ENCODE measurements at places on chromosomes 13 and 19. TPM values are rescaled to one million over a fixed set of nuclear protein-coding genes. Genes with fewer than 3 reads are reported as not detected.

DNA sequence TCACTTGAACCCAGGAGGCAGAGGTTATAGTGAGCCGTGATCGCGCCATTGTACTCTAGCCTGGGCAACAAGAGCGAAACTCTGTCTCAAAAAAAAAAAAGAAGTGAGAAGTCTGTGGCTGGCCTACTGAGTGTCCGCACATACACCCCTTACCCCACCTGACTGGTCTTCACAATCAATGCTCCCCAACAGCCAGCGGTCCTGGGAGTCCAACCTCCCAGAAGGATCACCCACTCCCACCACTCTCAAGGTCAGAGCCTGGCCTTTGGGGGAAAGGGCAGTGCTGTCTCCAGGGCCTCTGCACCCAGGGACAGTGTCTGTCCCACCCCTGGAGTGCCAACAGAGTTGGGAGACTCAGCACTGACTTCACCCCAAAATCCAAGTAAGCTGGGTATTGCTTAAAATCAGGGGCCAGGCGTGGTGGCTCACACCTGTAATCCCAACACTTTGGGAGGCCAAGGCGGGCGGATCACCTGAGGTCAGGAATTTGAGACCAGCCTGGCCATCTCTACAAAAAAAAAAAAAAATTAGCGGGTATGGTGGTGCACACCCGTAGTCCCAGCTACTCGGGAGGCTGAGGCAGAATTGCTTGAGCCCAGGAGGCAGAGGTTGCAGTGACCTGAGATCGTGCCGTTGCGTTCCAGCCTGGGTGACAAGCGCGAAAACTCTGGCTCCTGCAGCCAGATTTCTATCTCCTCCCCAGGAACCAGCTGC is 2.3 kb upstream of the CD320 start:
- peaks cover 11% of the 10 kb centered on the region for H3K27me3 ChIP-seq
- peaks cover 13% of the 10 kb centered on the region for H3K36me3 ChIP-seq
- DNase-seq, result peak; percentile 1

- peaks cover 12% of the 10 kb centered on the region for H3K36me3 ChIP-seq
- H3K4me1 ChIP-seq, result peaks cover 40% of the 10 kb centered on the region
- peak overlapping the region; percentile 94 for H3K27ac ChIP-seq
- no peak for DNase-seq
- peaks cover 4% of the 10 kb centered on the region for H3K27me3 ChIP-seq
- H3K4me3 ChIP-seq, result peak overlapping the region; percentile 94
Observed at GRCh38 chr19:39481229-39481545, 549 bp downstream of the TIMM50 start.

DNA sequence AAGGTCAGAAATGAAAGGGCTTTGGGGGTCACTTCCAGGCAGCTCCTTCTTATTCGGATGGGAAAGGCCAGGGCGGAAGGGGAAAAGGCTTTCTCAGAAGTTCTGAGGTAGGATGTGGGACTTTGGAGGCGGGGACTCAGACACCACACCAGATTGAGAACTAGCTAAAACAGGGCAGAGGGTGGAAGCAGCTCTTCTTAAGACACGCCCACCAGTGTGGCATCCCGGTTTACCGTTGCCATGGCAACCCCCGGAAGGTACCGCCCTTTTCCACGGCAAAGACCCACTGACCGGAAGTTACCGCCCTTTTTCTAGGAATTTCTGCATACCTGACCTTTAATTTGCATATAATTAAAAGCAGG is 3.8 kb upstream of the LILRA5 start:
- no peak overlapping the region for H3K27ac ChIP-seq
- H3K27me3 ChIP-seq, result peaks cover 4% of the 10 kb centered on the region
- peaks cover 6% of the 10 kb centered on the region for H3K36me3 ChIP-seq

PARP4 gene
- total RNA-seq, result 31.8 TPM

MYH14 gene
- not detected for total RNA-seq

DNA sequence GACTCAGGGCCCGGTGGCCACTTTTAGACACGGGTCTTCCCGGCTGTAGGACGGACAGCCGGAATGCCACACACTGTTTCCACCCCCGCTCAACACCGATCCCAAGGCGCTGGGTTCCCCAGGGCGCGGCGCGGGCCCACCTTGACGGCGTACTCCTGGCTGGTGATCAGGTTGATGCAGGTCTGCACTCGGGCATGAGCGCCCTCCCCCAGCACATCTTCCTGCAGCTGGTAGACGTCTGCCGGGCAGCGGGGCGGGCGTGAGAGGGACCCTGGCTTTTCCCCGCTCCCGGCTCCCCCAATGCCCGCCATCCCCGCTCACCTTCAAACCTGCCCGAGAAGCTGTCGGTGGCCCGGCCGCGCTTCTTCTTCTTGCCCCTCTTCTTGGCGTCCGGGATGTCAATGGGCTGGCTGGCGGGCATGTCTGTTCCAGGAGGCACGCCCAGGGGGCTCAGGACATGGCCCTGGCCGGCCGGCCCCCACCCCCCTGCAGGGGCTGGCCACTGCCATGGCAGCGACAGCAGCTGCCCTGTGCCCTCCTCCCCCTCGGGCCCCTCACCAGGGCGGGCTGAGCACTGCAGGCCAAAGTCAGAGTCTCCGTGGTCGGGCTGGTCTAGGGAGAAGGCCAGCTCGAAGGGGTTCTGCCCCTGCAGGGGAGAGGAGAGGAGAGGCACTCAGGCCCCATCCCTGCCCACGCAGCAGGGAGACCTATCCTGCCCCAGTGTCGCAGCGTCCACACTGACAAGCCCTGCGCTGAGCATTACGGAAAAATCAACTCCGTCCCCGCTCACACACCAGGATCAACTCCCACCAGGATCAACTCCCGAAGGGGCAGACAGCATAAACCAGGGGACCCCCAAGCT is 4.8 kb downstream of the MKNK2 start:
- peaks cover 10% of the 10 kb centered on the region for H3K4me1 ChIP-seq
- DNase-seq, result no peak
- H3K27ac ChIP-seq, result no peak overlapping the region
- peak overlapping the region; percentile 42 for H3K4me3 ChIP-seq
- H3K36me3 ChIP-seq, result peaks cover 4% of the 10 kb centered on the region
- H3K27me3 ChIP-seq, result peaks cover 6% of the 10 kb centered on the region

SIGLEC12 gene
- not detected for total RNA-seq

- H3K4me3 ChIP-seq, result no peak overlapping the region
- no peak for DNase-seq
- no peaks in the 10 kb centered on the region for H3K27me3 ChIP-seq
- no peaks in the 10 kb centered on the region for H3K4me1 ChIP-seq
- H3K36me3 ChIP-seq, result peaks cover 3% of the 10 kb centered on the region
Observed at GRCh38 chr13:33401238-33401637, 115.7 kb upstream of the STARD13 start.

GRCh38 chr19:41871573-41872383 is 5.3 kb upstream of the CD79A start:
- H3K4me1 ChIP-seq, result peaks cover 23% of the 10 kb centered on the region
- peak overlapping the region; percentile 74 for H3K27ac ChIP-seq
- DNase-seq, result no peak
- peaks cover 16% of the 10 kb centered on the region for H3K27me3 ChIP-seq
- H3K4me3 ChIP-seq, result peak overlapping the region; percentile 71

GRCh38 chr13:86446311-86446710 is 647.1 kb upstream of the SLITRK6 start:
- no peaks in the 10 kb centered on the region for H3K36me3 ChIP-seq
- no peak overlapping the region for H3K4me3 ChIP-seq
- DNase-seq, result no peak
- H3K27me3 ChIP-seq, result no peaks in the 10 kb centered on the region
- peaks cover 3% of the 10 kb centered on the region for H3K4me1 ChIP-seq
- H3K27ac ChIP-seq, result no peak overlapping the region

WDR83 gene
- total RNA-seq, result 13.2 TPM

GRCh38 chr19:42386974-42387707 is 3.0 kb downstream of the CNFN start:
- H3K36me3 ChIP-seq, result peaks cover 3% of the 10 kb centered on the region
- DNase-seq, result peak; percentile 80
- peaks cover 7% of the 10 kb centered on the region for H3K27me3 ChIP-seq
- H3K4me1 ChIP-seq, result peaks cover 3% of the 10 kb centered on the region

DNA sequence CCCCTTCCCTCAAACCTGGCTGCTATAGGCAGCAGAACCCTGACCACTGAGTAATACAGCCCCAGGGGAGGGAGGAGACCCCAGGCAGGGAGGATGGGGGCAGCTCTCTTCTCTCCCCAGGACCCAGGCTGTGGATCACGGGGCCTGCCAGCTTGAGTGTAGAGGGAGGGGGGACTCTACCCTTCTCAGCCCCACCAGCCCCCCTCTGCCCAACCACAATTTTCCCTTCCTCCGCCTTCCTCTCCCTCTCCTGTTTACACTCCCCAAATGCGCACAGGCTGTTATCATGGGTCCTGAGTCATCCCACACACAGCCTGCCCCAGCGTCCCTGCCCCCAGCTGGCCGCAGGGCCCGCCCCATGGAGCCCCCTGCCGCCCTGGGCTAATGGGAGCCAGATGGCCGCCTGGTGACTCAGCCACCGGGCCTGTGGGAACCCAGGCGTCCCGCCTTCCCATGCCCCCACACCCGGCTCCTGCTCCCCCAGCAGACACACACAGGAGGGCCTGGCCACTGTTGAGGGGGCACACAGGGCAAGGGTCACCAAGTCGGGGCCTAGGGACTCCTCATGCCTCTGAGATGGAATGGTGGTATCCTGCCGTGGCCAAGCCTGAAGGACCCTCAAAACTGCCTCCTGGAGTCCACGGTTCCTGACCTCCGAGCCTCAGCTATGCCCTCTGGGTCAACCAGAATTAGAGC is 13.6 kb downstream of the CCDC97 start:
- H3K4me1 ChIP-seq, result peaks cover 52% of the 10 kb centered on the region
- no peak for DNase-seq
- no peak overlapping the region for H3K4me3 ChIP-seq
- peak overlapping the region; percentile 67 for H3K27ac ChIP-seq
- peaks cover 36% of the 10 kb centered on the region for H3K36me3 ChIP-seq

DNA sequence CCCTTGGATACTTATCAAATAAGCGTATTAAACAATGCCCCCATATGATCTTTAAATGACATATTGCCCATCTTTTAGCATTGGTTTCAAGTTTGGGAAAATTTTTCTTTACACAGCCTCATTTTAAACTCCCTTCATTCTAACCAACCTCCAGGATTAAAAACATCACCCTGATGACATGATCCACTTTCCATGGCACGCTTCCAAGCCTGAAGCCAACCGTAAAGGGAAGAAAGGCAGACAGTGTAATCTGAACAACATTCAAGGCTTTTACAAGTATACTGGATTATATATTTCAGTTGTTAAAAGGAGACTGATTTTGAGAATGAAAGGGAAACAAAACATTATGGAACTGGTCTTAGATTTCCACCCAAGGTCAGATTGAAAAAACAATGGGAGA is 1721.9 kb downstream of the OLFM4 start:
- DNase-seq, result no peak
- no peaks in the 10 kb centered on the region for H3K27me3 ChIP-seq
- no peaks in the 10 kb centered on the region for H3K36me3 ChIP-seq
- no peak overlapping the region for H3K4me3 ChIP-seq
- no peak overlapping the region for H3K27ac ChIP-seq

DLEU7 gene
- not detected for total RNA-seq

LILRB2 gene
- not detected for total RNA-seq

DNA sequence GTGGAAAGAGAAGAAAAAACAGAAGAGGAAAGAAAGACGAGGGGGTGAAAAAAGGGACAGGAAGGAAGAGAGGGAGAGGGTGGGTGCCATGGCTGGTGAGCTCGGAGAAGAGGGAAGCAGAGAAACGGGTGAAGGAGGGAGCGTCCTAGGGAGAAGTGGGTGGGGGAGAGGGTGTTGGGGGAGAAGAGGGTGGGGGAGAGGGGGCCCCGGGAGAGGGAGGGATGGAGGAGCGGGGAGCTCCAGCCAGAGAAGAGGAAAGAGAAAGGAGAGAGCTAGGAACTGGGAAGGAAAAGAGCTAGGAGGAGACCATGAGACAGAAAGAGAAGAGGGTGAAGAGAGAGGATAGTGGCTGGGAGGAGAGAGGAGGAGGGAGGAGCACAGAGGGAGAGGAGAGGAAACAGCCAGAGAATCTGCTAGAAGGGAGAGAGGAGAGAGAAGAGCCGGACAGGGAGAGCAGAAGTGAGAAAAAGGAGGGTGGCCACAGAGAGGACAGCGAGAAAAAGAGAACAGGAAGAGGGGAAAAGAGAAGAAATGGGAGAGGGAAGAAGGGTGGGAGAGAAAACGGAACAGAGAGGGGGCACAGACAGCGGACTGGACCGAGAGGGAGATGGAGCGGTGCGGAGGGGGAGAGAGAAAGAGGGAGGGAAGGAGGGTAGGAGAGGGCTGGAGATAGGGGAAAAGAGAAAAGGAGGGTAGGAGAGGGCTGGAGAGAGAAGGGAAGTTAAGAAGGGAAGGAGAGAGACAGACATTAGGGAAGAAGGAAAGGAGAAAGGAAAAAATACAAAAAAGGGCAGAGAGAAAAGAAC is 11.9 kb upstream of the GARIN5A start:
- H3K27me3 ChIP-seq, result peaks cover 26% of the 10 kb centered on the region
- H3K36me3 ChIP-seq, result peaks cover 32% of the 10 kb centered on the region
- H3K4me1 ChIP-seq, result no peaks in the 10 kb centered on the region
- no peak overlapping the region for H3K27ac ChIP-seq
- DNase-seq, result no peak
- no peak overlapping the region for H3K4me3 ChIP-seq

DNA sequence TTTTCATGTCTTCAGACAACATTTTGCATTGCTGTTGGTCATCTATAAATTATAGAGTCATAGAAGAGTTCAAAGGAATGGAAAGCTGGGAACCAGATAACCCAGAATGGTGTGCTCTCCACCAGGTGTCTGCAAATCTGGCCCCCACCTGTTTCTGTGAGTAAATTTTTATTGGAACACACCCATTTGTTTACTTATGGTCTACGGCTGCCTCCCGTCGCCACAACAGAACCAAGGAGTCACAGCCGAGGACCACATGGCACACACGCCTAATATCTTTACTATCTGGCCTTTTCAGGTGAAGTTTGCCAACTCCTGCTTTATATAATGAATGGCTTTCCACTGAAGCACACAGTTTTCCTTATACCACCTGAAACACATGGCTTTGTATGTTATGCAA is 58.2 kb downstream of the EFNB2 start:
- H3K36me3 ChIP-seq, result no peaks in the 10 kb centered on the region
- no peak for DNase-seq
- no peaks in the 10 kb centered on the region for H3K27me3 ChIP-seq

SSC5D gene
- 0.95 TPM for total RNA-seq

DNA sequence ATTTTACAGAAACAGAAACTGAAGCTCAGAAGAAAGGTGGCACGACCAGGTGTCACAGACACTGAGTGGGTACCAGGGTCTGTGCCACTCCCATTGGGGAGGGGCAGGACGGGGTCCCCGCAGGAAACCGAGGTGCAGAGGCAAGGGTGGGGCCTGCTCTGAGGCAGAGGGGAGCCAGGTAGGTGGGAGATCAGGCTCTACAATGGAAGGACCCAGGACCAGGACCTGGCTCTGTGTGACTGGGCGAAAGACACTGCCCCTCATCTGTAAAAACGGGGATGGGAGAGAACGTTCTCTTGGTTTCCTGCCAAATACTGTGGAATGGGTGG is 2.8 kb downstream of the PTGIR start:
- H3K4me1 ChIP-seq, result no peaks in the 10 kb centered on the region
- no peak for DNase-seq
- no peak overlapping the region for H3K4me3 ChIP-seq
- H3K36me3 ChIP-seq, result no peaks in the 10 kb centered on the region
- H3K27me3 ChIP-seq, result peaks cover 4% of the 10 kb centered on the region

- H3K4me1 ChIP-seq, result peaks cover 7% of the 10 kb centered on the region
- H3K27ac ChIP-seq, result no peak overlapping the region
- H3K4me3 ChIP-seq, result no peak overlapping the region
- no peaks in the 10 kb centered on the region for H3K27me3 ChIP-seq
- no peaks in the 10 kb centered on the region for H3K36me3 ChIP-seq
- no peak for DNase-seq
Observed at GRCh38 chr13:97191142-97191541, 31.0 kb upstream of the MBNL2 start.

SBSN gene
- total RNA-seq, result 0.18 TPM
